Fibroblast of skin of right biceps (primary cell): ENCODE measurements at places on chromosomes 11 and 22.

- DNase-seq, result no peak
These were observed 70.9 kb upstream of the SORL1-AS1 start for GRCh38 chr11:121523581-121524232.

DNA sequence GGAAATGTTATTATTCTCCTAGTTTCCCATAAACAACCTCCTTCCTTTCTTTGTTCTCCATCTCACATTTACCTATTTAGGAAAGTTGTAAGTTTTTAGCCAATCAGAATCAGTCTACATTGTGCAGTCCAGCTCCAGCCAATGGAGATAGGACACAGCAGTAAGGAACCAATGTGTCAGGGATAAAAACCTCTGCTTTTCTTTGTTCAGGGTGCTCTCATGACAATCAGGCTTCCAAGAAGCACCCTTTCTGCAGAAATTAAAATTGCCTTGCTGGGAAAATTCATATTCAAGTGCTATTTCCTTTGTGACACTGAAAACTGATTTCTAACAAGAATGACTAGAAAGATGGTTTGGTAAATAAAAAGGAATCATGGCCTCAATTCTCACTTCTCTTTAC, 14.6 kb downstream of the SCGB2A1 start:
- peak; percentile 8 for DNase-seq

- no peak for DNase-seq
These were observed 38.1 kb downstream of the PARVA start for GRCh38 chr11:12415342-12415966.

DNA sequence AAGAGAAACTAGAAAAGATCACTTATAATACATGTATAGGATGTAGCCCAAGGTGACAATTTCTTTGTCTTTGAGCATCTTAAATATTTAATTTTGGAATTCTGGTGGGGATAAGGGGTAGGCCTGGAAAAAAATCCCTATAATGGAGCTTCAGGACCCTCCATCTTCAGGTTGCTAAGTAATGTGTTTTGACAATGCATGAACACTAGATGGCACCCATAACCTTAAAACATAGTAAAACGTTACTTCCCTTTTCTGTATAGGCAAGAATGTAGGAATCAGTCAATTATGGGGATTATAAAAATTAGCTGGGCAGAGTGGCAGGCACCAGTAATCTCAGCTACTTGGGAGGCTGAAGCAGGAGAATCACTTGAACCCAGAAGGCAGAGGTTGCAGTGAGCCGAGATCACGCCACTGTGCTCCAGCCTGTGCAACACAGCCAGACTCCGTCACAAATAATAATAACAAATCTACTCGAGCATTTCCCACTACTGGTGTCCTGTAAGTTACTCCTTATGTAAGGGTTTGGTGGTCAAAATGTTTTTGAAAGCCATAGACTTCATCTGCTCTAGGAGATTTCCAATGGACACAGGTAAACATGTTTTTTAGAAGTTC, 541.9 kb upstream of the CCDC90B start:
- peak; percentile 55 for DNase-seq

DNA sequence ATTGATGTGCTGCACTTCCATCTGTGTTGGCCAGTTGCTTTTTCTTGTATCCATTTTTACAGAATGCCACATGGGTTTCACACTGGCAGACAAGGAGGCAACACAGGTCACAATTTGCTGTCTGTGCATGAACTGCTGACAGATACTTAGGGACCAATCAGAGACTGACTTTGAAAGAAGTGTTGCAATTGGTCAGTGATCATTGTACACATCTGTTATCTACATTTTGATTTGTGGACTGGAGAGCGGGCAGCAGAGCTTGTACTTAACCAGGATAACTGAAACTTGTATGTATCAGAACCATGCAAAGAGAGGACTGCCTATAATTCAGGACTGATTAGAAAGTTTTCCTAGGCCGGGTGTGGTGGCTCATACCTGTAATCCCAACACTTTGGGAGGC, 21.8 kb downstream of the PRR5 start:
- peak; percentile 44 for DNase-seq

GRCh38 chr22:37259540-37260029, 15.5 kb upstream of the RAC2 start:
- peak; percentile 61 for DNase-seq
